ENCODE measurements at places on chromosomes 7 and 10.
A peak's percentile ranks its signal among the peaks of the same experiment; 100 is the strongest.

- DNase-seq, result no peak
Measured at GRCh38 chr10:22824520-22824919, 103.3 kb upstream of the ARMC3 start.

DNA sequence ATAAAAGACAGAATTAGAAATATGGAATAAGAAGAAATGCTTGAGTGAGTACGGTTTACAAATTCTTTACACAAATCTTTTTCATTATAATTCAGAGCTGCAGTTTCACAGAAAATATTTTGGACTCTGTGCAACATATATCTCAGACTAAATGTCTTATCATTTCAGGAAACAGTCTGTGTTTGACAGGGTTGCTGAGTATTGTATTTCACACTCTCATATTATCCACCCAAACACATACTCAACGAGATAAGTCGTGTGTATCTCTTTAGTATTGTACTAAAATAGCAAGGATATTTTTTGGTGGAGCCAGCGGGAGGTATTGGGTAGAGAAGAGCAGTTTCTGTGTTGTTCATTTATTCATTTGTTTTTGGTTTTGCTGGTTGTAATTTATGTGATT, 39.0 kb upstream of the SLC39A12 start:
- DNase-seq, result no peak

DNA sequence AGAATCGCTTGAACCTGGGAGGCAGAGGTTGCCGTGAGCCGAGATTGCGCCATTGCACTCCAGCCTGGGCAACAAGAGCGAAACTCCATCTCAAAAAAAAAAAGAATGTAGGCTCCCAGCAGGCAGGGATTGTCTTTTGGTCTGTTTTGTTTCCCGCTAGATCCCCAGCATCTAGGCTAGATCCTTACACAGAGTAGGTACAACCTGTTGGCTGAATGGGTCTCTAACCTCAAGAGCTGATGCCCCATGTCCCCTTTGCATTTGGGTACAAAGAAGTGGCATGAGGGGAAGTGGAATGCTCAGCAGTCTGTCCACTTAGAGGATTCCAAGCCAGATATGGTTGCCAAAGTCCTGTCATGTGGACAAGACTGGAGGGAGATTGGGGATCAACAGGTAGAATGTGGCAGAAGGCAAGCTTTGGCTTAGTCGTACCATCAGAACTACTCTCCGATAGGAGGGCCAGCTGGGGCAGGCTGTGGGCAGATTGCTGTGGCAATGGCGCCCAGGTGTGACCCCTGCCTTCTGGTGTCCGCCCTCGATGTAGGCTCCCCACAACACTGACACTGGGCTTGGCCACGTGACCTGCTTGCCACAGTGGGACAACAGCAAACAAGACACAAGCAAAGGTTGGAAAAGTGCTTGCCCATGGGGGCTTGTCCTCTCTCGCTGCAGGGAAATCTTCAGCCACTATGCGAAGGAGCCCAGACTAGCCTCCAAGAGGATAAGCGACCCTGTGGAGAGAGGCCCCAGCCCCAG, 21.4 kb downstream of the LEP start:
- DNase-seq, result no peak

- DNase-seq, result no peak
Measured at GRCh38 chr10:75527542-75527941, 96.1 kb downstream of the LRMDA start.

DNA sequence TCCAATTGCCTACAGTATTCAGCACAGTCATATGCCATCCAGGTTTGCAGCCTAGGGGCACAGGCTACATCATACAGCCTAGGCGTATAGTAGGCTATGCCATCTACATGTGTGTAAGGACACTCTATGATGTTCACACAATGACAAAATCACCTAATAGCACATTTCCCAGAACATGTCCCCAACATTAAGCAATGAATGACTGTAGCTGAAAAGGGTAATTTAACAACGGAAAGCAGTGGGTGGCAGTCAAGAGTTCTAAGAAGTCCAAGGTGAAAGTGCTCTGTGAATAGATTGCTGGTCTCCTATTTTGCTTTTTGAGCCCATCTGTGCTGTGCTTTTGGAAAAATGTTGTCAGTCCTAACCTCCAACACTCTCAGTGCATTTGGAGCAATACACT, 162.6 kb downstream of the KLF6 start:
- no peak for DNase-seq

- DNase-seq, result no peak
Measured at GRCh38 chr7:28937103-28937502, 21.0 kb downstream of the TRIL start.

- DNase-seq, result no peak
Measured at GRCh38 chr7:69683002-69683401, 84.7 kb downstream of the AUTS2 start.

DNA sequence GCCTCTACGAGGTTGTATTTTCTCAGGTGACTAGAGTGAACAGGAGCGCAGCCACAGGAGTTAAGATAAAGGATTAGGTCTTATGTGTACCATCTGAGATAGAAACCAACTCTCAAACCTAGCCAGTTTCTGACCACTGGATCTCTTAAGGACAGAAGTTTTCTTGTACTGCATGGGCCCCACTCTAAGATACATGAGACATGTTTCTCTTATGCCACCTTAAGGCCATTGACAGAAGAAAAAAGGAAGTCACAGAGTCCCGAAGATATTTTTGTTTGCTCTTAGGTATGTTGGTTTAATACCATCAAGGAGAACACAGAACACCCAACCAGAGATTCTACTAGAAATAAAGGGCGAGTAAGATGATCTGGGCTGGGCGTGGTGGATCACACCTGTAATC, 335.8 kb downstream of the FRMD4A start:
- no peak for DNase-seq

- DNase-seq, result no peak
Measured at GRCh38 chr7:156998988-156999957, 11.2 kb downstream of the MNX1 start.

- DNase-seq, result no peak
Measured at GRCh38 chr7:28793381-28794085, 164.6 kb downstream of the TRIL start.

DNA sequence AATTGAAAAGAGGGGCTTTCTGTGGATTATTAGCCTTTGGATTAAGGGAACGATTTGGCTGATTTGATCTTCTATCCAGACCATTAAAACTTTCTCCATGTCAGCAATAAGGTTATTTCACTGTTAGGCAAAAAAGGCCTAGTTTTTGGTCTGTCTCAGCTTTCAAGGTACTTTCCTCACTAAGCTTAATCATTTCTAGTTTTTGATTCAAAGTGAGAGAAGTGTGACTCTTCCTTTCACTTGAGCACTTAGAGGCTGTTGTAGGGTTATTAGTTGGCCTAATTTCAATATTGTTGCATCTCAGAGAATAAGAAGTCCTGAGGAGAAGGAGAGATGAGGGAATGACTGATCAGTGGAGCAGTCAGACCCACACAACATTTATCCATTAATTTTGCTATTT, 596.0 kb upstream of the TPK1 start:
- no peak for DNase-seq

GRCh38 chr7:106905734-106906133, 40.7 kb downstream of the PIK3CG start:
- no peak for DNase-seq

GRCh38 chr10:25944771-25945170, 10.7 kb downstream of the MYO3A start:
- no peak for DNase-seq

- DNase-seq, result no peak
Measured at GRCh38 chr7:138768241-138768640, 29.6 kb upstream of the TMEM213 start.

DNA sequence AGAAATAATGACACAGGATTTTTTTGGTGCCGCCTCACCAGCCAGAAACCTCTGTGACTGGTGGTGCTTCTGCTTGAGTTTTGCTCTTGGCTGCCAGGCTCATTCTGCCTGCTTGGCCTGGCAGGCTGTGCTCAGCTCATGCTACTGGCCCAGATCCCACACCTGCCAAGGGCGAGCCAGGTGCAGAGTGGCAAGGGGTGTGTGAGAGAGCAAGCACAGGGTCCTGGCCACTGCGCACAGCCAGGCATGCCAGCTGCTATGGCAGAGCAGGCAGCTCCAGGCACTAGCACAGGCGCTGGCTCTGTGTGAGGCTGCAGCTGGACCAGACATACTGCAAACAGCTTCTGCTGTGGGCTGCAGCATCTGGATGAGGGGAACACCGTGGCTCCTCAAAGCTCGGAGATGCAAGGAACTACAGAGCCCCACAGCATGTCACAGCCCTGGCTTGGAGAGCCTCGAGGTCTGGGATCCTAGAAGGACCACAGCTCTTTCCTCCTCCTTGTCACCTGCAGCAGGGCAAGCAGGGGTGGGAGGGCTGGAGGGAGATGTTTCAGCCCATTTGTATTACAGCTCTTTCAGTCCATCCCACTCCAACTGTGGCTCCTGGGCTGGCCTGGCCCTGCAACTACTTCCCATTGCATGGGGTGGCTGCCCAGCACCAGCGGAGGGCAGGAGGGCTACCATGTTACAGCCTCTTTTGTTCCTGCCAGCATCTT, 313.4 kb upstream of the SEMA3C start:
- no peak for DNase-seq

- no peak for DNase-seq
Measured at GRCh38 chr10:15719049-15719898, 448 bp downstream of the ITGA8 start.

DNA sequence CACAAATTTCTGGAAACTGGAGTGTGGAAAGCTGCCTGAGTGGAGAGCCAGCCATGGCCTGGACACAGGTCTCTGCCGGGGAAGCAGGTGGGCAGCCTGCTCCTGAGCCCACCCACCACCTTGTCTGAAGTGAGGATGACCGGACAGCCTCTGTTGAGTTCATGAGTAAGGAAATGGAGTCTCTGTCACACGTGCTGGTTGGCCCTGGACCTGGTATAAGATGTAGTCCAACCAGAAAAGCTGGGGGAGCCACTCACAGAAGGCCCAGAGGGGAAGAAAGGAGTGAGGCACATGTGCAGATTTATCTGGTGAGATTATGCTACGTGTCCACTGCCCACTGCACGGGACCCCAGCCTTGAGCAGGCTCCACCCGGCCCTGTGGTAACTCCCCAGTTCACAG, 383.5 kb downstream of the GRID1 start:
- DNase-seq, result no peak

DNA sequence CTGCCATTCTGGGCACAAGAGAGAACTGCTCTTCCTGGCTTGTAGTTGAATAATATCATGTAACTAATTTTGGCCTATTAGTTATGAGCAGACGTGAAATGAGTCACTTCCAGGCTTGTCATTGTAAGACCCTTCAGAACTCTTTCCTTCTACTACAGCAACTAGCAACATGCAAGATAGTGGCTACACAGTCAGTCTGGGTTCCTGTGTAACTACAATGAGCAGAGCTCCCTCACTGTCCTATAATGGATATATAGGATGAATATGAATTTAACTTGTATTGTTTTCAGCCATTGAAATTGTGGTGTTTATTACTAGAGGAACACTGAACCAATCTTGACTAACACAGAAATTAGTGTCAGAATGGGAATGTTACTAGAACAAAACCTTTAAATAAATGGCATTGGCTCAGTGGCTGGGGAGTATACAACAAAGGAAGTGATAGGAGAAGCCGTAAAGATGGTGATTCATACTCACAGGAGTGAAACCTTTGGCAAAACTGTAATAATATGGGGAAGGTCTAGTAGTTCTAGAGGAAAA, 2.9 kb upstream of the MTPN start:
- DNase-seq, result no peak

DNA sequence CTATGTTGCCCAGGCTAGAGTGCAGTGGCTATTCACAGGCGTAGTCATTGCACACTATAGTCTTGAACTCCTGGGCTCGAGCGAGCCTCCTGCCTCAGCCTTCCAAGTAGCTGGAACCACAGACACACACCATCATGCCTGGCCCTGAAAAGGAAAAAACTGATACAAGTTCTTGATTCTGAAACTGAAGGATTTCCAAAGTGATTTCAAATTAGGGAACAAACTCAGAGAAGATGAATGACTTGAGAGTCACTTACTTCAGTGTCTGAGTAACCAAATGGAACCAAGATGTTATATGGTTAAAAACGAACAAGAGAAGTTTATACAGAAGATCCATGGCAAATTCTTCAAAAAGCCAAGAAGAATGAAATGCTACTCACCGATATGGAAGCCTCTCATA, 14.4 kb downstream of the CWF19L1 start:
- no peak for DNase-seq

DNA sequence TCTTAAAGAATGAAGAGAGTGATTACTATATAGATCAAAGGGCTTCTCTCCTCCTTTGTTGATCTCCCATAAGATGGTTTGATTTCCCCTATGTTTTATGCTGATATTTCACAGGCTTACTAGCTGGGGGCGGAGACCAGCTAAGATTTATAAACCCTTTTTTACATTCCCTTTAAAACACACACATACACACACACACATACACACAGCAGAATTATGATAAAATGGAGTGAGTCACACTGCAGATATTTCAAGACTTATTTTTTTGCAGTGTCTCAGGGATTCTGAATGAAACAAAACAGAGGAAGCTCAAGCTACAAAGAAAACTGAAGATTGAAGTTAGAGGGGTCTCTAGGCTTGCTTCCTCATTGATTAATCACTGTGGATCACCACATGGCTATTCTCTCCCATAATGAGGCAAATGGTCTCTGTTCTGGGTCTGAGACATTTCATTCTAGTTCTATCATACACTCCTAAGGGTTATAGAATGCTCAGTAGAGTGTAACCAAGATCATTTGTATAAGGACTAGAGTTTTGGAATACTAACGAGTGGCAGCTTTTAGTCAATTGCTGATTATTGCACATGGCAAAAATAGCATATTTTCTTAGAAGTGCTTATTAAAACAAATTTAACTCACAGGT, 18.6 kb downstream of the INA start:
- no peak for DNase-seq

DNA sequence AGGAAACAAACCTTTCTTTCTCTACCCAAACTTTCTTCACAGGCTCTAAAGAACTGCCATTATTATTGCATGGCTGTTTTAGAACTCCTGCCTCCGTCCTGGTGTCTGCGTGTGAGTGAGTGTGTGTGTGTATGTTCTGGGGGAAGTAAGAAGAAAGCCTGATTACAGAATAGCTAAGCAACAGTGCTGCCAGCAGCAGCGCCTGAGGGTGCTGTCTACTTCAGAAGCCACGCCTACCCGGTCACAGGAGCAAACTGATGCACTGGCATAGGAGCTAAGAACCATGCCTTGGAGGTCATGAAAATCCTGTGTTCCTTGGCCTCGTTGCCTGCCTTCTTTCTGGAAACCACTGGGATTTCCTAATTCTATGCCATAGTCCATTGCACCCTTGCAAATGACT, 25.2 kb downstream of the LIPK start:
- peak; percentile 6 for DNase-seq

- no peak for DNase-seq
Measured at GRCh38 chr7:114922652-114923402, 933 bp downstream of the MDFIC start.

- no peak for DNase-seq
Measured at GRCh38 chr10:131650771-131651673, 249.8 kb upstream of the PPP2R2D start.

- no peak for DNase-seq
Measured at GRCh38 chr10:74708246-74708645, 118.2 kb upstream of the KAT6B start.

GRCh38 chr7:46680147-46680546, 759.1 kb upstream of the IGFBP3 start:
- no peak for DNase-seq

- no peak for DNase-seq
Measured at GRCh38 chr10:98608411-98608810, 161.7 kb upstream of the HPS1 start.

- DNase-seq, result no peak
Measured at GRCh38 chr10:128149267-128150014, 23.2 kb upstream of the MKI67 start.

- DNase-seq, result no peak
Measured at GRCh38 chr10:17075533-17076359, 53.9 kb downstream of the CUBN start.
